ENCODE measurements at places on chromosomes 6 and 20.

DNA sequence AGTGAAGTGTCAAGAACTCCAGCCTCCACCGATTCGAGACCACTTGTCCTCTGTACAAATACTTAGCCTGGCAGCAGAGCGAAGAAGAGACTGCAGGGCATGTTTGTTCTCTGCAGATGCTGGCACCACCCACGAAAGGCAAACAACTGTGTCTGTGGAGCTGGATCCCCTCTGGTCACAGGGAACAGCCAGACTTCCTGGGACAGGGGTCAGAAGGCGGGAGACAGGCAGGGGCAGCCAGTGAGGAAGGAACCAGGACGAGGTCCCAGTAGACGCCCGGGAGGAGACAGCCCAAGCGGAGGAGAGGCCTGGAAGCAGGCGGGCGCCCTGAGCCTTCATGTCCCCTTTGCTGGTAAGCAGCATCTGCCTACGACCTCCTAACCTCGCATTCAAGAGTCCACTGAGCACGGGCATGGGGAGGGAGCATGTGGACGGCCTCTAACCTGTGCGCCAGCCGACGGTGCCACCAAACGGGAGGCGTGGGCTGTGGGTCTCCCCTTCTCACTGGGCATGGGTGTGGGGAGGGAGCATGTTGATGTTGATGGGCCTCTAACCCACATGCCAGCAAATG, 265.5 kb downstream of the DLL1 start:
- DNase-seq, result no peak

DNA sequence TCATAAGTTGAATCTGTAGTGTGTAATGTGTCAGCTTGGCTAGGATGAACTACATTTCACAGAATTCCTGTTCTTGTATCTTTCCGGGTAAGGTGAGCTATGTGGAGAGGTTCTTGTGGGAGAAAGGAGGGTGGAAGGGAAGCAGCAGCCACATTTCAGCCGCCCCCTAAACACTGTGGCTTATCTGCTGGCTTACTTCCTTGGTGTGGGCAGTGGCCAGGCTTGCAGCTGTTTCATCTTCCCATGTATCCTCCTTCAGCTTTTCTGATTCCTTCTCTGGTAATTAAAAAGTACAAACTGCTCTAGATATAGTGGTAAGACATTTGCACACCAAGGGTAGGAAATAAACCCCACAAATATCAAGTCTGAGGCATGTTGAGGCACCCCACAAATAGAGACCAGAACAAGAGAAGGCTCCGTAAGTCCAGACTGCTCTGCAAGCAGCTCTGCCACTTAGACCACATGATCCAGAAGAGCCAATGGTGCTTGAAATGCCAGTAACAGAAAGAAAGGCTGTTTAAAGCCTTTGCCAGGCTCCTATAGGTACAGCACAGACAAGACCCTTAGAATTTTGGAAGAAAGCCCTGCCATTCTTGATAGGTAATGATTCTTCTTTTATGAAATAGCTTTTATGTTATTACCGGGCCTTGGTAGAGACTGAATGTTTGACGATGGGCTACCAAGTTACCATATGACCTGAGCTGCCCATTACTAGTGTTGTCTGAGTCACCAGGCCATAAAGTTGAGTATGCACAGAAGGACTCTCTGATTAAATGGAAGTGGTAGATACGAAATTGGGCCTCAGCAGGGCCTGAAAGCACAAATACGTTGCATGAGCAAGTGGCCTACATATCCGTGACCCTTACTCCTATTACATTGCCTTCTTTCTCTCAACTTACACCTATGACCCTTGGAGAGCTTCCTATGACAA, 215.0 kb upstream of the SGK1 start:
- DNase-seq, result no peak

DNA sequence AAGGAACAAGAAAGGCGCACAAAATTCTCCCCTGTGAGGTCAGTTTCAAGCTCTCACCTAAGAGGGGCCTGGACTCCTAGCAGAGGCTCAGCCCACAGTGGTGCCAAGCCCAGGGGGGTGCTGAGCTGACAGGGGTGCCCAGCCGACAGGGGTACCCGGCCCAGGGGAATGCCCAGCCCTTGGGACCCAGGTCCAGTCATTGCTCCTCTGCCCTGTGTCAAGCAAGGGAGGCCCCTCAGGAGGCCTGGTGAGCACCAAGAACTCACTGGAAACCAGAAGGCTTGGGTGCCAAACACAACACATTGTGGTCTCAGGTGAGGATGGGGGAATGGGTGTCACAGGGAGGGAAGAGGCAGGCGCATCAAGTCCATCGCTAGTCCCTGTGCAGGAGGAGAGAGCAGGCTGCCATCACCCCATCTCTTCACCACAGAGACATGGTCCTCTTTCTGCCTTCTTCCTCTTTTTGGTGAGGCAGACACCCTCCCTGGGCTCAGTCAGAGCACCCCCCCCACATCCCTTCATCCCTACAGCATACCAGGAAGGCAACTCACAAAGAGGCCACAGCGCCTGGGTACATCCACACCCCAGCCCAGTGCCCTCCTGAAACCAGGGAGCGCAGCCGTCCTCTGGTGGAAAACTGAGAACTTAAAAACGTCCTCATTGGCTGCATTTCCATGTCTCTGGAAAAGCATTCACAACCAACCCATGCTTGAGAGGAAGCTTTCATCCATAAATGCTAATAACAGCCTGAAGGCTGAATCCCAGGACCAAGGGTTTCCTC, 111.3 kb downstream of the BANF2 start:
- DNase-seq, result no peak

DNA sequence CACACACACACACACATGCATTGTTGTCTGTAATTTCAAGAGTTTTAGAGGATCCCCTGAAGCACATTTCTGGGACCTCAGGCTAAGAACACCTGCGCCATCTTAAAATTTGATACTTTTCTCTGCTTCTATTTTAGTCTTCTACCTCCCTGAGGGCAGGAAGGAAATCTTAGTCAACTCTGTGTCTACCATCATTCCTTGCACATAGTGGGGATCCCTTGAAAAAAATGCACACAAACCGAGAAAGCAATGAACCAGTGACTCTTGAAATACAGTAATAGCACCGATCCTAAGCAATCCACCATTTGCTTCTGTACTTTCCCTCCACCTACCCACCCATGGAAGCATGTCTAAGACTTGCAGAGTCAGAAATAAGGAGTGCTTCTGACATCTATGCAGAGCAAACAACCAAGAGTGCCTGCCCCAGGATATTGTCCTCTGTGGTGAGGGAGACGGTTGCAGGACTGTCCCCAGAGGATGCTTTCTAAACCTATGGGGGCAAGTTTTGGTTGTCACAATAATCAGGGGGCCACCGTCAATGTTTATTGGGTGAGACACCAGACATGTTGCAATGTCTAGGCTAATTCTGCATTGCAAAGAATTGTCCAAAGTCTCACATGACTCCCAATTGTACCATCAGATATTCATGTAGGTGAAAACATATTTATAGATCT, 208.0 kb upstream of the TAB2 start:
- no peak for DNase-seq

DNA sequence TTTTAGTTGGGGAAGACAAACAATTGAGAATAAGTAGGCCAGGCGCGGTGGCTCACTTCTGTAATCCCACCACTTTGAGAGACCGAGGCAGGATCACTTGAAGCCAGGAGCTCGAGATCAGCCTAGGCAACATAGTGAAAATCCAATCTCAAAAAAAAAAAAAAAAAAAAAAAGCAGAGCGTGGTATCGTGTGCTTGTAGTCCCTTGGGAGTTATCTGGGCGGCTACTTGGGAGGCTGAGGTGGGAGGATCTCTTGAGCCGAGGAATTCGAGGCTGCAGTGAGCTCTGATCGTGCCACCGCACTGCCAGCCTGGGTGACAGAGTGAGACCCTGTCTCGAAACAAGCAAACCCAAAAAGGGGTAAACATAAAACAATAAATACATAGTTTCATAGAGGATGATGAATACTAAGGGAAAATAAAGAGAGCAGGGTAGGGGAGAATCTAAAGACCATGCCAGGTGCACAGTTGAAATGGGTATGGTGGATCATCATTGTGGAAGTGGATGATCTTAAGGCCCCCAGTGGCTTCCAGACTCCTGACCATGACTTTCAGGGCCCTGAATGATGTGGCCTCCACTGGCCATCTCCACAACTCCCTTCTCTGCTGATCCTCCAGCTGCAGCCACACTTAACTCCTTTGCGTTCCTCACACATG, 947 bp downstream of the POFUT1 start:
- no peak for DNase-seq

- DNase-seq, result no peak
Measured at GRCh38 chr20:33999025-33999649, 5.4 kb downstream of the RALY start.

DNA sequence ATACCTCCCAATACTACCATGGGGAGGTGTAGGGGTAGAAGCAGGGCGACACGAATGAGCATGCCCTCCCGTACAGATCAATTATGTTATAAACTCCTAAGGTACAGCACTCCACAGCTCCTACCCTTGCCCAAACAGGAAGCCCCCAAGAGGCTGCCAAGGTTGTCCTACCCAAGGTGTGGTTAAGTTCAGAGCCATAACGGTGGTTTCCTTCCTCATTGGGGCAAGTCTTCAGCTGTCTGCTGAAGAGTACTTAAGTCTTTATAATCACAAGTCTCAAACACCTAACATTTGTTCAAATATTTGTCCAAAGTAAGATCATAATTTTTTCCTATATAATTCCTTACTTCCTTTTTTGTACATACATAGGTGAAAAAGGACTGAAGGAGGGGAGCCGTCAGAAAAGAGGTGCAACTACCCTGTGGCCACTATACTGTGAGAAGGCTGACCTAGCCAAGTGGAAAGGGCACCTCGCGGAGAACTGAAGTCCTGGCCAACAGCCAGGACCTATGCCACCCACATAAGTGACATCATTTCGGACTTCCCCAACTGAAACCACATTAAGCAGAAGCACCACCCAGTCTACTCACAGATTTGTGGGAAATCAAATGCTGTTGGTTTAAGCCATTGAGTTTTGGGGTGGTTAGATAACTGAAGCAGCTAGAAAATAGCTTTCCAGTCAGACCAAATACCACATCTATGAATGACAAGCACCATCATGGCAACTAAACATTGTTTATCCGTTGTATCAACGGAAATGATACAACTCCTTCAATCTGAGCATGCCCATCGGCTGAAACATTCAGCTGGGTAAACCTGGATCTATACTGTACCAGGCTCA, 2.9 kb upstream of the RAB22A start:
- peak; percentile 27 for DNase-seq

DNA sequence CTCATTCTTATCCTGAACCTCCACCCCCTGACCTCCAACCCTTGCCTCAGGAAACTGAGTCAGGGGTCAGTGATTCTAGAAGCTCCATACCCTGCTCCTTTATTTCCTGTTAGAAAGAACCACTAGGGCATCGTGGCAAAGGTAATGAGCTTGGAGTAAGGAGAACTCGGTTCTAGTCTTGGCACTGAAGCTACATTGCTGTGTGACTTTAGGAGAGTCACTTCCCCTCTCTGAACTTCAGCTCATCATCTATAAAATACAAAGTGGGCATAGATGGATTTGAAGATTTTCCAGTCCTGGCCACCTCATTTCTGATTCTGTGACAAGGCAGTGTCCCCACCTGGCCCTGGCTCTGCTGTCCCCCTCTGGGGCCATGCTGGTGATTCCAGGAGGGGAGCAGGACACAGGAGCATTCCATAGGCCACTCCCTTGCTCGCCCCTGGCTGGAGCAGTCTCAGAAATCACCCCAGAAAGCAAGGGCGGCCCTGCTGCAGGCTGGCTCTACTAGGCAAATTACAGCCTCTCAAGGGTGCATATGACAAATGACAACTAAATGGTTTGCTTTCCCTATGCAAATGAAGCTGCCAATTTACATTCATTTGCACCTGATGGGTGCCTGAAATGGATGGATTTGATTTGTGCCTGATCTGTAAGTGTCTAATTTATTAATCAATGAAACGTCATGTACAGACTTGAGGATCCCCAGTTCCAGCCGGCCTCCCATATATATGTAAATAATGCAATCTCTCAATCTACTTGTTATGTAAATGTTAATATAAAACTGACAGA, 62.2 kb downstream of the LRFN2 start:
- no peak for DNase-seq

DNA sequence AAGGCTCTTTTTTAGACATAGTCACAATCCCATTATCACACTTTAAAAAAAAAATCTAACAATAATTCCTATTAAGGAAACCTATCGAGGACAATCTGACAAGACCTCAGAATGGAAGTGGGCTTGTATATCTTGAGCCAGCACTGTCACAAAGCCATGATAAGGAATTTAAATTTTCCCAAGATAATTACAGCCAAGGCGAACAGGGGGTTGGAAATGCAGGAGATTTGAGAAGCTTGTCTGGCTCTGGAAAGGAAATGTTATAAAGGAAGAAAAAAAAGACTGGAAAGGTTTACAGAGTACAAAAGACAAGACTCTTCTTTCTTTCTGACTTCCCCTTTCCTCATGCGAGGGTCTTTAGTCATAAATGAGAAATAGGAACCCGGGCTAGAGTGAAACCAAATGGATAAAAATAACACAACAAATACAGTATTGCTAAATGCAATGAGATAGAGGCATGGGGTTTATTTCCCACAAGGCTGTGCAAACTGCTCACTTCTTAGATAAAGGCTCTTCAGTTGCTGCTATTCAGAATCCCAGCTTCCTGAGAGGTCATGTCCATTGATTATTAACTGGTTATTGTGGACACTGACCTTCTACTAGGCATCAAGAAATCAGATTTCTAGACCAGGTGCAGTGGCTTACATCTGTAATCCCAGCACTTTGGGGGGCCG, 13.4 kb upstream of the GHRH start:
- no peak for DNase-seq

Measured in activated T-helper 1 cell treated with anti-CD3 and anti-CD28 coated beads, Interleukin-2, amount 50 U/mL, for 16 hours (primary cell).